ENCODE measurements at places on chromosomes 2 and 18.

DNA sequence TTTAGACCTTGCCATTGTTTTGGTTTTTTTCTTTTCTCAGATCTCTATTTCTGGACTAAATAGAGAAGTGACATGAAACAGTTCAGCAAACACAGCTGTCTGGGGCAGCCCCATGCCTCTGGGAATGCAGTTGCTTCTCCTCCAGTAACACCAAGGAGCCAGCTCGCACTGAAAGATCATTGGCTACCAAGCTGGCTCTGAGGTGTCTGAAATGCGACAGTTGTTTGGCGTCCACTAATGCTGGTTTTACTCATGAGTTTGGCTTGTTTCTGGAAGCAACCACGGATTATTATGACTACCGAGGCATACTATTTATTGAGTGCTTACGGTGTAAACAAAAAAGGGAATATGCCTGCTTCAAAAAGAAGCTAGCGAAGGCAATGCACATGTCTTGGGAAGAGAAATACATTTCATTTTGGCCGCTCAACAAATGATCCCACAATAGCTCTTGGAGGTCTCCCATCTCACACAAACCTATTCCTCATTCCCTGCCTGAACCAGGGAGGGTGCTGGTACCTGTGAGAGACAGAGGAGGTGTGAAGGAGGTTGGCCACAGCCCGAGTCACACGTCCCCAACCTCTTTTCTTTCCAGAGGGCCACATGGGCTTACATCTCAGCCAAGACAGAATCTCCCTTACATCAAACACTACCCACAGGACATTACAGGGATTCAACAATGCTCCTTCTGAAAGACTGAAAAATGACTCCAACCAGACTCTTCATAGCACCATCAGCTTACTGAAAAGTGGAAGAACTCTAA lies 37.5 kb upstream of the NEB start:
- no peak for DNase-seq

DNA sequence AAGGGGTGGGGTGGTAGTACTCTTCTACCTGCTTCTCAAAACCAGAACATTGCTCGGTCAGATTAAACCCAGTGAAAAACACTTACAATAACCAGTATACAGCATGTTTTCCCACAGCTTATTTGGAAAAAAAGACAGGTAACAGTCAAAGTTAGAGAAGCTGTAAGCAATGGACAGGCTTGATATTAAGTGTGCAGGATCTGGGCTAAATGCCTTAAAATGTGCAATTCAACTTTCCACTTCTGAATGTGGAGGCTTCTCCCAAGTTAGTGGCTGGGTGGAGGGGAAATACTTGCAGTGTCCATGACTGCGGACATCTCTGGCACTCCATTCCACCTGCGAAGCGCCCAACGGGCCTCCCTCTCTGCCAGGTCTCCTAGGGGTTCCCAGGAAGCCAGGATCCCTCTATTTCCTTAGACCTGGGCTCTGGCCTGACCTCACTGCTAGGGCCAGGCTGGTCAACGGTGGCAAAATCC lies 5.3 kb downstream of the ZEB2 start:
- no peak for DNase-seq

DNA sequence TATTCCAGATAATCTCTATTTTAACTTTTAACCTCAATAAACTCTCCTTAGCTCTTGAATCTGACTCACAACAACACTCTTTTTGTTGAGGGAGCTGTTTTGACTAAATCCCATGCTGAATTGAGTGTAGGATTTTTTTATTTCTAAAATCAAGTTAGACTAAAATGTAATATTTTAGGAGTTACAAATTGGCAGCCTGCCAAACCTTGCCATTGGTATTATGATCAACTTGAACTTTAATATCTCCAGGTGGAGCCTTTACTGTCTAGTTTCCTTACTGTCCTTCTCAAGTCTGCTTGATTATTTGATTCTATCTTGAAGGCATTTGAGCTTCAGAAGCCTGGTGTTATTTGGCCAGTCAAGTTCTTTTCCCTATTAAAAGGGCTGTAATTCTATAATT lies 8.7 kb downstream of the PIKFYVE start:
- no peak for DNase-seq

GRCh38 chr2:214050731-214051130 lies 360.1 kb upstream of the VWC2L start:
- DNase-seq, result no peak

- DNase-seq, result peak; percentile 47
These were observed 12.0 kb upstream of the E2F6 start for GRCh38 chr2:11477994-11478393.

DNA sequence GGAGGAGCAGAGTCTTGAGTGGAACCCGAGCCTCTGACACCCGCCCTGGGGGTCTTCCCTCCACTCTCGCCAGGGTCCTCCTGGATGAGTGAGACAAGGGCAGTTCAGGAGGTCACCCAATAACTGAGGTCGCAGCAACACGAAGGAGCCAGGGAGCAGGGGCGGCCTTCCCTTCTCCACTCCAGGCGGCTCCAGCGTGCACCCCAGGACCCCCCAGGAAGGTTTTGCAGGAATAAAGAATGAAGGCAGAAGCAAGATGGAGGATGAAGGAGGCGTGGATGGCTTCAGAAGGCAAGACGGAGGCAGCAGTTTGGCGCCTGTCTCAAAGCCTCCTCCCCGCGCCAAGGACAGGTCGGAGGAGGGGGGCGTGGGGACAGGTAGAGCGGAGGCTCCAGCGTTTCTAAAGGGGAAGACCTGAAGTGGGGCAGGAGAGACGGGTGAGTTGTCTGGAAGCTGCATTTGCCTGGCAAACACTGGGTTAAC lies 579 bp upstream of the ITM2C start:
- DNase-seq, result no peak

DNA sequence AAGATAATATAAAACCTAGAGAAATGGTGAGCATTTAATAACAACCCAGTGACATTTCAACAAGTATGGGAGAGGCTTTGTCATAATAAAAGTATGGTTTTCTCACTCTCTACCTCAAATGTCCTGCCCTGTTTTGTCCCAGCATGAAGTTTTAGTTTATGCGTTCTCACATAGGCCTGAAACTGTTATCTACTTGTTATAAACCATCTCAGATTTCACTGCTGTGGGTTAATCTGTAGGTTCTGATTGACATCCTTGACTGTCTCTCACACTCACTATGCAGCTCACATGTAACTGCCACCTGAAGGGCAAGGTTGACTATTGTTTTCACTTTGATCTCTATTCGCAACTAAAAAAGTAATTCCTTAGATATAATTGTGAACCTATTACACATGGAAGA lies 44.9 kb downstream of the ZEB2 start:
- DNase-seq, result no peak

- DNase-seq, result no peak
These were observed 66.6 kb downstream of the ADNP2 start for GRCh38 chr18:80175451-80176204.

- DNase-seq, result no peak
These were observed 17.7 kb downstream of the ETAA1 start for GRCh38 chr2:67414867-67415266.

- DNase-seq, result no peak
These were observed 7.5 kb downstream of the GDF7 start for GRCh38 chr2:20674309-20674965.

DNA sequence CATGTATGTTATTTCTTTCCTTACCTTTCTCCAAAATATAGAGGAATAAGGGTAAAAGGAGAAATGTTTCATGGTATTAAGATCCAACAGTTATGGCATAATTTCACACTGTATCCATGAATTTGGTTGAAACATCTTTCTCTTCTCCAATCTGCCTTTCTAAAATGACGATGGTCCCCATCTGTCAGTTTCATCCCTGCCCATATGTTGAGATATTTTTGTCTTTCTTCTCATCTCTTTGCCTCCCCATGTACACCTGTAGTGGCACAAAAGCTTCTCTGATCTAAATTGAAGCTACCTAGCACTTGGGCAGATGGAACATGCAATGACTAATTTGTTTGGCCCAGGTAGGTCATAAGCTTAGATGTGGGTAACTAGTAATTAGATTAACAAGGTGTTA lies 90.7 kb upstream of the LRRTM1 start:
- DNase-seq, result no peak

- DNase-seq, result no peak
These were observed 90.2 kb downstream of the RAB3GAP1 start for GRCh38 chr2:135142323-135142722.

- DNase-seq, result no peak
These were observed 69.0 kb downstream of the ST6GAL2 start for GRCh38 chr2:106816974-106817373.

- no peak for DNase-seq
These were observed 18.7 kb upstream of the RASGRP3 start for GRCh38 chr2:33457556-33458247.

- DNase-seq, result no peak
These were observed 273.6 kb downstream of the TGIF1 start for GRCh38 chr18:3723554-3723953.

- no peak for DNase-seq
These were observed 44.3 kb downstream of the RBM43 start for GRCh38 chr2:151217343-151217742.

- DNase-seq, result no peak
These were observed 111.3 kb downstream of the LNPK start for GRCh38 chr2:175890636-175891242.
